ENCODE measurements at places on chromosomes 13 and 19. TPM values are rescaled to one million over a fixed set of nuclear protein-coding genes. Genes with fewer than 3 reads are reported as not detected.
A peak's percentile ranks its signal among the peaks of the same experiment; 100 is the strongest.

GRCh38 chr19:14115756-14116155, 1.8 kb downstream of the PRKACA start:
- DNase-seq, result no peak

- DNase-seq, result no peak
Observed at GRCh38 chr19:8459095-8459494, 14.3 kb downstream of the HNRNPM start.

Gene RFPL4A
- 7.7 TPM for total RNA-seq

DNA sequence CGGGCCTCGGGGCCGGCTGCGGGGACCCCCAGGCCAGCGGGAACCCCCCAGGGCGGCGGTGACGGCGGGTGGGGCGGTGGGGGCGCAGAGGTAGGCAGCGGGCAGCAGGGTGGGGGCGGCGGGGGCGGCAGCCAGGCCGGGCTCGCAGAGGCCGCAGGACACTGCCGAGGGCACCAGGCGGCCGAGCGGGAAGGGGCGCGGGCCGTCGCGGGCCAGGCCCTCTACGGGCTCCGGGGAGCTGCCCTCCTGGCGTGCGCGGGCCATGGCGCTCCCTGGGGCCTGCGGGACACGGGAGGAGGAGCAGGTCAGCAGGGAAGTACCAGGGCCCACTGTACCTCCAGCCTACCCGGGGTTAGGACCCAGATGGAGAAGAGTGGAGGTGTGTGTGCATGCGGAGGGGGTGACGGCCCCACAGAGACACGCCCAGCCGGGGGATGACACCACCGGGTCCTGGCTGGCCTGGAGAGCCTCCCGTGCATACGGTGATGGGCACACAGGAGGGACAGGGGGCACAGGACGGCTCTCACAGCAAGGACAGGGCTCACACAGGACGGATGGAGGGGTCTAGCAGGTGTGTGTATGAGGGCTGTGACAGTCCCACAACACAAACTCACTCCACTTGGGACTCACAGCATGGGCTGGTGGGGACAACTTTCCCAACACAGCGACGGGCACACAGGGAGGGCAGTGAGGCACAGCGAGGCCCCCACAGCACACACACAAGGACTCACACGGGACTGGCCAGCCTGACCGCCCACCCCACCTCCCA, 2.6 kb downstream of the BBC3 start:
- DNase-seq, result peak; percentile 56

GRCh38 chr13:111962431-111962891, 104.5 kb upstream of the SOX1 start:
- peak; percentile 4 for DNase-seq

- DNase-seq, result no peak
Observed at GRCh38 chr19:11377237-11377636, 2.8 kb downstream of the SWSAP1 start.

DNA sequence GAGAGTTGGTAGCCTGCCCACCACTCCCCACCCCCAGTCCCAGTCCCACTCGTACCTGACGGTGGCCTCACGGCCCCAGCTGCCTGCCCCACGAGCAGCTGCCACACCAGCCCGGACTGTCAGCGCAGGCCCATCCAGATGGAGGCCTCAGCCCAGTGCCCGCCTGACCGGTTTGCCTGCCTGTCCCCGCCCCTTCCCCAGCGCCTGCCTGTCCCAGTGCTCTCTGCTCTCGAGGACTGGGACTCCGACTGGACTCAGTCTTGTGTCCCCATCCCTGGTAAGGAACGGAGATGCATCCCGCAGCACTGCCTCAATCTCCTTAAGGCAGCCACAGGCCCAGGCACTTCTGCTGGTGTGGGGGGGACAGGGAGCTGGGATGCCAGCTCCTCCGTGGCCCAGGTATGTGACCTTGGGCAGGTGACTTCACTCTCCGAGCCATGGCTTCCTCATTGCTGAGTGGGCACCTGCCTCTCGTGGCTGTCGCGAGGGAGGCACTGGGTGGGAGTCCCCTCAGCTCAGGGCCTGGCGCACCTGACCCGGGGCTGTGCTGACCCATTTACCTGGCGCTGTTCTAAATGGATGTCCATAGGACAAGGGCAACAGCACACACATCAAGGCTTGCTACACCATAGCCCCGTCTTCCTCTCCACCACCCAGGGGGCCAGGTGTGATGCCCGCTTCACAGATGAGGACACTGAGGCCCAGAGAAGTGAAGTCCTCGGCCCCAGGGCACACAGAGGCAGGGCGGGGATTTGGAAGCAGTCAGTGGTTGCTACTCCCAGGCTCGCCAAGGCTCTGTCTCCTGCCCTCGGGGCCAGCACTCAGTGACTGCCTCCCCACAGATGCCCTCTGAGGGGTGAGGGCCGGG, at the start of gene NKPD1:
NKPD1 (minus strand) TSS at position 113 of the 868 bp plus-strand sequence. CDS start 832 bp downstream, outside the sequence.
- no peak for DNase-seq

Gene MARCHF2
- 30.6 TPM for total RNA-seq

GRCh38 chr19:35403116-35403760, 32.4 kb downstream of the GPR42 start:
- no peak for DNase-seq

Gene POGLUT2
- total RNA-seq, result 14.9 TPM

- no peak for DNase-seq
Observed at GRCh38 chr19:7559102-7559501, 23.6 kb downstream of the PNPLA6 start.

GRCh38 chr13:99949679-99950413, 21.7 kb downstream of the ZIC5 start:
- no peak for DNase-seq

- no peak for DNase-seq
Observed at GRCh38 chr13:72163678-72164077, 296.7 kb upstream of the DACH1 start.

DNA sequence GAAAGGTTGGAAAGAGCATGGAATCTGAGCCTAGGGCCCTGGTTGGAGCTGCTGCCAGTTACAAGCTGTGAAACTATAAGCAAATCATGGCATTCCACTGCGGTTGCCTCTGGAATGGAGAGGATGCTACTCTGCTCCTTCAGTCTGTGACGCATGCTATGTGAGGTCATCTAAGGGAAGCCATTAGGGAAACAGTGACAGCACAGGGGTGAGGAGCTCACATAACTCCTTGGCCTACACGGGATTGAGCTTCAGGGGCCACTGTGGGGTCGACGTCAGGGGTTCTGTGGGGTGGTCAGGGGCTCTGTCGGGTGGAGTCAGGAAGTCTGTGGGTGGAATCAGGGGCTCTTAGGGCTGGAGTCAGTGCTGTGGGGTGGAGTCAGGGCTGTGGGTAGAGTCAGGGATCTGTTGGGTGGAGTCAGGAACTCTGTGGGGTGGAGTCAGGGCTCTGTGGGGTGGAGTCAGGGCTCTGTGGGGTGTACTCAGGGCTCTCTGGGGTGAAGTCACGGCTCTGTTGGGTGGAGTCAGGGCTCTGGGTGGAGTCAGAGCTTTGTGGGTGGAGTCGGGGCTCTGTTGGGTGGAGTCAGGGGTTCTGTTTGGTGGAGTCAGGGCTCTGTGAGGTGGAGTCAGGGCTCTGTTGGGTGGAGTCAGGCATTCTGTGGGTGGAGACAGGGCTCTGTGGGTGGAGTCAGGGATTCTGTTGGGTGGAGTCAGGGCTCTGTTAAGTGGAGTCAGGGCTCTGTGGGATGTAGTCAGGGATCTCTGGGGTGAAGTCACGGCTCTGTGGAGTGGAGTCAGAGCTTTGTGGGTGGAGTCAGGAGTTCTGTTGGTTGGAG, 35.8 kb upstream of the MEDAG start:
- peak; percentile 97 for DNase-seq

- peak; percentile 43 for DNase-seq
Observed at GRCh38 chr19:823565-824121, 1.9 kb upstream of the PLPPR3 start.
